ENCODE measurements at places on chromosomes 16 and 17.

GRCh38 chr17:1095090-1095852 lies 84.5 kb downstream of the ABR start:
- DNase-seq, result no peak

DNA sequence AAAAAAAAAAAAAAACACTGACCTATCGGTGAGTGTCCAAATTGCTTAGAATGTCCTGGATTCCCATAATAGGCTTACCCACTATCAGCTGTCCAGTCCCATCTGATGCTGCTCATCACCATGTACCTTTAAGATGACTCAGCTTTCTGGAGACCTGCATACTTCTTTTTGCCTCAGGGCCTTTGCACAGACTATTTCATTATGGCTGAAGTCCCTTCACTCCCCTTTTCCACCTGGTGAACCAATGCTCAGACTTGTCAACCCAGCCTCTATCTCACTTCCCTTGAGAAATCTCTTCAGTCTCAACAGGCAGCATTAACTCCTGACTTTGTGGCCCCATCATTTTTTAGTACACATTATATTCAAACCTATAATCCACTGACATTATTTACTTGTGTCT lies 29.7 kb upstream of the NUDT7 start:
- DNase-seq, result no peak

- no peak for DNase-seq
Observed at GRCh38 chr16:61677776-61678175, 358.5 kb downstream of the CDH8 start.

DNA sequence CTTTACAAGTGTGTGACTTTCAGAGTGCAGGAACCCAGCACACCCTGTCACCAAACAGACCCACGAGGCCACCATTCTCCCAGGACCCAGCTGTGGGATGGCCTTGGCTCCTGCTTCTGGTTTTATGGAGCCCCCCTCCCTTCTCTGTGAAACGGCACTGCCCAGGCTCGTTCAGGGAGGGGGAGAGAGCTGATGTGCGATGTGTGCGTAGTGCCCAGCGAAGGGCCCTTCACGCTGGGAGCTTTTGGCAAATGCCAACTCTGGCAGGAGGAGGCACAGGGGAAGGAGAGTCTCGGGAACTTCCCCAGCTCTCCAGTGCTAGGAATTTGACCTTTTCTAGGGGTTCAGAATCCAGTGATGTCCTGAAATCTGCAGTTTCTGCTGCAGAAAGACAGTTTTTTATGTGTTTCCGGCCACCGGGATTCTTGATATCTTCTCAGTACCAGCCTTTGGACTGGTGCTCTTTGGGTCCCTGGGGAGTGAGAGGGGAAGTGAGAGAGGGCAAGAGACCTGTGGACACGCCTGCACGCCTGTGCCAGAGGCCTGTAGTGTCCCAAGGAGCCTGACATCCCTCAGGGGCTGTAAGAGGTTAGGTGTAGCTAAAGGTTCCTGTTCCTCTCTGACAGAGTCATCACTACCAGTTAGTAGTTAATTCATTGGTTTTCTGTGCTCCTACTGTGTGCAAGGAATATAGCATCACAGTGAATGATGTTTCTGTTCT lies 45.1 kb downstream of the CMIP start:
- DNase-seq, result no peak

- no peak for DNase-seq
Observed at GRCh38 chr17:9050801-9051401, 29.6 kb downstream of the NTN1 start.

- DNase-seq, result no peak
Observed at GRCh38 chr17:58818654-58819053, 63.0 kb downstream of the PPM1E start.

- no peak for DNase-seq
Observed at GRCh38 chr16:66045626-66046025, 320.9 kb upstream of the CDH5 start.

GRCh38 chr17:4533523-4534504 lies 21.4 kb downstream of the MYBBP1A start:
- peak; percentile 59 for DNase-seq

- no peak for DNase-seq
Observed at GRCh38 chr16:2056681-2057407, 9.1 kb downstream of the TSC2 start.

DNA sequence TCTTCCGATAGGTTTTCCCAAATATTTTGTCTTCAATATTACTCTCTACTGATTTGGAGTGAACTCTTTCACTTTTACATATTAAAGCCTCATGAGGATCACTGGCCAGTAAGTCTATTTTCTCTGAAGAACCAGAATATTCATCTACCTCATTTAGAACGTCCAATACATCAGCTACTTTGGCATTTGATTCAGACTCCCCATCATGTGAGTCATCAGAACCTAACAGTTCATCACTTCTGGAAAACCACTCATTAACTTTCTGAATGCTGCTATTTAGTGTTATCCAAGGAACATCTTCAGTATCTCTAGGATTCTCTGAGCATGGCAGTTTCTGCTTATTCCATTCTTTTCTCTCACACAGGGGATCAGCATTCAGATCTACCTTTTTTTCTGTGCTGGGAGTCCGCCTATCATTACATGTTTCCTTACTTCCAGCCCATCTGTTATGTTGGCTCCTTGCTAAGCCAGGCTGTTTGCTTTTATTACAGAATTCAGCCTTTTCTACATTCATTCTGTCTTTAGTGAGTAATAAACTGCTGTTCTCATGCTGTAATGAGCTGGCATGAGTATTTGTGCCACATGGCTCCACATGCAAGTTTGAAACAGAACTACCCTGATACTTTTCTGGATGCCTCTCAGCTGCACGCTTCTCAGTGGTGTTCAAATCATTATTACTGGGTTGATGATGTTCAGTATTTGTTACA lies 30.9 kb downstream of the BRCA1 start:
- no peak for DNase-seq

DNA sequence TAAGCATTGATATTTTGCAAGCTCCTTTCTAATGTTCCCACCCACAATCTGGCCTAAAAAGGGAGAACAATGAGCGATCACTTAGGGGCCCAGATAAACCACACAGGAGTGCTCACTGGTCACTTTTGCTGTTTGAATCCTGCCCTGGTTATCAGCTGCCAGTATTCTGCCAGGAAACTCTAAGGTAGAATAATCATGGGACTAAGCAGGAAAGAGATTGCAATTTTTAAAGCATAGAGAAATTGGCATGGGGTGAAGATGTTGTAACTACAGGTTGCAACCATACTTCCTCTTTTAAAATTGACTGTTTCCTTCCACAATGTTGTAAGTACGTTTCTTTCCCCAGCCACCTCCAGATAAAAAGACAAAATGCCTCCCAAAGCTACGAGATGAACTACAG lies 251.2 kb upstream of the CDH11 start:
- no peak for DNase-seq

- DNase-seq, result no peak
Observed at GRCh38 chr16:71726476-71727315, 2.2 kb upstream of the PHLPP2 start.

GRCh38 chr17:63196772-63197335 lies 230.8 kb downstream of the TANC2 start:
- no peak for DNase-seq

DNA sequence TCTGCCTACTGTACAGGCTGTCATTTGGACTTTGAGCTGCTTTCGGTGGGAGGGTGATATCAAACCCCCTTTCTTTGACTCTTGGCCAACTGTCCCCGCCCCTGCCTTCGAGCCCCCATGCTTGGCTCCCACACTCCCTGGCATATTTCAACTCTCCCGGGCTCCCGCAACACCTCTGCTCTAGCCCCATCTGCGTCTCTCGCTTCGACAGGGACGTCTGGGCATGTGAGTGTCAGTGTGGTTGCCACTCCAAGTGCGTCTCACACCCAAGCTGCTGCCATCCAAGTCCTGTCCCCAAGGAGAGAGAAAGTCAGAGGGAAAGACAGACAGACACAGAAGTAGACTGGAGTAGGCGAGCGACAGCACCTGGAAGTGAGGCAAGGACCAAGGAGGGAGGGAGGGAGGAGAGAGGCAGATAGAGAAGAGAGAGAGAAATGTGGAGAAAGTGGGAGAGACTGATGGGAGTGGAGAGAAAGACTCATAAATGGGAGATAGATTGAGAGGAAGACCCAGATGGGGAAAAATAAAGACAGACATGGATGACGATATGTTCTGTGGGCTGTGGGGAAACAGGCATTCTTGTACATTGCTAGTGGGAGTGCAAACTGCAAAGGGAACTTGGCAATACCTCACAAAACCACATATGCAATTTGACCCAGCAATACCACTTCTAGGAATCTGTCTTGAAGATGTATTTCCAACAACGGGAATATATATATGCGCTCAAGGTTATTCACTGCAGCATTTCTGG lies 11.8 kb downstream of the STARD3 start:
- DNase-seq, result no peak

GRCh38 chr17:27597783-27598320 lies 33.1 kb upstream of the LGALS9 start:
- DNase-seq, result no peak

DNA sequence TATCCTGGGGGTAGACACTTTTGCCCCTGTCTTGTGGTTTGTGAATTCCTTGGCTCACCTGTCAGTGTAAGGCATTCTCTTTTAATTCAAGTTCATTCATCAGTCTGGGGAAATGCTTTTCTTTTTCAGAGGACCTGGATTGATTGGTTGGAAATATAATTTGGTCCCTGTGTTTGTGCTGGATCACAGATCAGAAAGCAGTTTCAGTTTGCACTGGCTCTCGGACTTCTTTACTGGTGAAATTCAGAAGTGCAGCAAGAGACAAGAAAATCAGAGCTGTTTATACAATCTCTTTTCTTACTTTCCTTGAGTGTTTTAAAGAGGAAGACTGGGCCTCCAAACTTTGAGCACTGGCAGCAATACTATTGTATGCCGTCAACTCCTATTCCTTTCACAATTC lies 161.8 kb upstream of the KCNJ16 start:
- peak; percentile 30 for DNase-seq

DNA sequence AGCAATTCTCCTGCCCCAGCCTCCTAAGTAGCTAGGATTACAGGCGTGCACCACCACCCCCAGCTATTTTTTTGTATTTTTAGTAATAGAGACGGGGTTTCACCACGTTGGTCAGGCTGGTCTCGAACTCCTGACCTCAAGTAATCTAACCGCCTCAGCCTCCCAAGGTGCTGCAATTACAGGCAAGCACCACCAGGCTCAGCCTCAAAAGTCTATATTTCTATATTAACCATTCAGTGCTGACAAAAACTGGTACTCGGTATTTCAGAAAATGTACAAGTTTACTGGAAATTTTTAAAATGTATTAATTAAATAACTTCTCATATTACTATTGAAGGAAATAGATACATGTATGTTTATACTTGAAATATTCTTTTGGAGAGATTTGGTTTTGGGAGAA lies 1.4 kb upstream of the HEXD start:
- DNase-seq, result no peak

- no peak for DNase-seq
Observed at GRCh38 chr17:73939806-73940205, 263.7 kb upstream of the RPL38 start.

GRCh38 chr16:73152386-73153125 lies 104.6 kb upstream of the ZFHX3 start:
- no peak for DNase-seq

DNA sequence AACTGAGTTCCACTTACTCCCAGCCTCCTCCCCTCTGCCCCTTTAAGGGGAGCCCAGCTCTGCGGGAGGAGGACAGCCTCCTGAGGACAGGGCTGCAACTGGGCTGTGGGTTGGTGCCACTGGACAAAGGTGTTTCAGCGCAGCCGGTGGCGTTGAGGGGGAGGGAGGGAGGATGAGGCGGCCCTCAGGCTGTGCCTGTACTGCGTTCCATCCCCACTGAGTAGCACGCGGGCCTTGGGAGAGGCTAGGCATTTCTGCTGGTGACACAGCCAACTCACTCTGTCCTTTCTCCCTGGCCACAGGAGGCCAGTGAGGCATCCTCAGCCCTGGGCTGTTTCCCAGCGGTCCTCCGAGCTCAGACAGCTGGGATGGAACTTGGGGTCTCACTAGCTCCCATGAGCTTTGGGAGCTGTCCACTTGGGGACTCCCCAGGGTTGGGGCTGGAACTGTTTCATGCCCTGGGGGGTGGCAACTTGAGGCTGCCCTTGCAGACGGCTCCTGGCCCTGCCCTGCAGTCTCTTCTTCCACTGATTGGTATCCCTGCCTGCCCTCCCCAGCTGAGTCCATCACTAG lies 70.5 kb downstream of the MPRIP start:
- DNase-seq, result no peak

GRCh38 chr16:79767421-79768275 lies 167.1 kb upstream of the MAF start:
- DNase-seq, result no peak

- no peak for DNase-seq
Observed at GRCh38 chr17:62737513-62737912, 70.6 kb downstream of the MARCHF10 start.

GRCh38 chr17:42460371-42460770 lies 1.7 kb downstream of the ATP6V0A1 start:
- DNase-seq, result no peak

DNA sequence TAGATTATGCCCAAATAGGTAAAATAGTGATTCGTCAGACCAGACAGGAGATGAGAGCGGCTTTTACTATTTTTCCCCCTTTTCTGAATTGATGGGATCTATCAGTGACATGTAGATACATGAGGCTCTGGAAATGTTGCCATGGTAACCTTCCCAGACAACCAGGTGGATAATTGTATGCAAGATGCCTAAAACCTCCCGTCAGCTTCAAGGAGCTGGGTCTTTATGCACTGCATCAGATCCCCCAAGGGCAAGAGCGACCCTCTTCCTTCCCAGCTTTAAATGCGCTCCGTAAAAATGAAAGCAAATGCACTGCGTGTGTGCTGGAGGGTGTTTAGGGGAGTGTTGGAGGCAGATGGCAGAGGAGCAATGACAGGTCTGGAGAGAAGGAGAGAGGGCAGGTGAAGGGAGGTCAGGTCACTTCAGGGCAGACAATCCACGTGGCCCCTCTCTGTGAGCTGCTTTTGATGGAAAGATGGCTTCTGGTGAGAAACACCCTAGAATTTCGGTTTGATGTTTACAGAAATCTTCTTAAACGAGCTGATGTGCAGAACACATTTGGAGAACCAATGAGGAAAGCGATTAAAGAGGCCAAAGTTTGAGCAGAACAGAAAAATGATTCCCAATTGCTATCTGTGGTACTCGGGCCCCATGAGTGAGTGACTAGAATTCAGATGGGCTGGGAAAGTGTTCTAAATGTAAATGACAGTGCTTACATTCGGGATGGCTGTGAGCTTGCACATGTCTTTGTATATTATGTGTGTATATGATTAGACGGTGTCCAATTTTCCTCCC lies 461.7 kb upstream of the HSBP1 start:
- no peak for DNase-seq

DNA sequence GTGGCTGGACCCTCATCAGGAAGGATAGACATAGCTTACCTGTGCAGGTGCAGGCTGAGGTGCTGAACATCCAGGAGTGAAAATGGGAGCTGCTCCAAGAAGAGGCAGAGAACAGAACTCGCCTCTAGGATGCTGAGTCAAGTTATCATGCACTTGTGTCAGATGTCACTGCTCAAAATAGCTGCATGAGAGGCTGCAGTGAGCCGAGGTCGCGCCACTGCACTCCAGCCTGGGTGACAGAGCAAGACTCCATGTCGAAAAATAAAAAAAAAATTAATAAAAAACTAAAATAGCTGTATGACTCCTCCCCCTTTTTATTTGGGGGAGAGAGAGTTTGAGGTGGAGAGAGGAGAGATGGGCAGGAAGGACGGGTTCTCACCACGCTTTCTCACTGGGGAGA lies 148.8 kb downstream of the FOXL1 start:
- no peak for DNase-seq

Measured in femur (tissue), 1 donor.